ENCODE measurements at places on chromosomes 11 and 22.

- DNase-seq = no peak
Measured at GRCh38 chr11:78349114-78349513, 68.5 kb downstream of the GAB2 start.

- DNase-seq = no peak
Measured at GRCh38 chr22:48250937-48251530, 1488.6 kb downstream of the TBC1D22A start.

DNA sequence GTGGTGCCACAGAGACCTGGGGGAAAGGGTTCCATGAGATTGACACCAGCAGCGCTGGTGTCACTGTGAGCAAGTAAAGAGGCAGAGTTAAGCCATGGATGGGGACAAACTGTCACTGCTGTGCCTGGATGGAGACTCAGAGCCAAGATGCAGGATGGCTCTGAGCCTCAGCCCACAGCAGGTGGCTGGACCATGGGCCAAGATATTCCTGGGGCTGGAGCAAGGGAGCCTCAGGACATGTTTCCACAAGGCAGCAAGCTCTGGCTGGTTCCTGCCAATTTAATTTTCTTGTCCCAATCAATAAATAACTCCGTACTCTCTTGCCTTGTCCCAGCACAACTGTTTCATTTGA, 23.0 kb downstream of the MYO18B start:
- DNase-seq = no peak

GRCh38 chr11:100105982-100106358, 581.1 kb upstream of the ARHGAP42 start:
- DNase-seq = no peak

DNA sequence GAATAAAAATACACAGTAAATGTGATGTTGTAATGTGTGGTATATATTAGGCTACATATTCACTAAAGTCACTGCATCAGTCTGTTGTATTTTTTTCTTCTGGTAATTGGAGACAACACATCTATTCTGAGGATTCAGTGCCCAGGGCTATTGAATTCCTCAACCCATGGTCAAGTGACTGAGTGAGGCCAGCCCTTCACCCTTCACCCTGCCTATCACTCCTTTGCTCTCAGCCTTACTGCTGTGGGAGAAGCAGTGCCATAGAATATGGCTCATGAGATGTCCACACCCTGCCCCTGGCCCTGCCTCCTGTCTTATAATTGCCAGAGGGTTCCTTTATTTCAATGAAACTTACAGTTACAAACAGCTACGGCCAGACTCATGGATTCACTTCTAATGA, 295.6 kb downstream of the NTM start:
- DNase-seq = no peak

- DNase-seq = no peak
Measured at GRCh38 chr11:1751999-1752906, 1.9 kb upstream of the IFITM10 start.

DNA sequence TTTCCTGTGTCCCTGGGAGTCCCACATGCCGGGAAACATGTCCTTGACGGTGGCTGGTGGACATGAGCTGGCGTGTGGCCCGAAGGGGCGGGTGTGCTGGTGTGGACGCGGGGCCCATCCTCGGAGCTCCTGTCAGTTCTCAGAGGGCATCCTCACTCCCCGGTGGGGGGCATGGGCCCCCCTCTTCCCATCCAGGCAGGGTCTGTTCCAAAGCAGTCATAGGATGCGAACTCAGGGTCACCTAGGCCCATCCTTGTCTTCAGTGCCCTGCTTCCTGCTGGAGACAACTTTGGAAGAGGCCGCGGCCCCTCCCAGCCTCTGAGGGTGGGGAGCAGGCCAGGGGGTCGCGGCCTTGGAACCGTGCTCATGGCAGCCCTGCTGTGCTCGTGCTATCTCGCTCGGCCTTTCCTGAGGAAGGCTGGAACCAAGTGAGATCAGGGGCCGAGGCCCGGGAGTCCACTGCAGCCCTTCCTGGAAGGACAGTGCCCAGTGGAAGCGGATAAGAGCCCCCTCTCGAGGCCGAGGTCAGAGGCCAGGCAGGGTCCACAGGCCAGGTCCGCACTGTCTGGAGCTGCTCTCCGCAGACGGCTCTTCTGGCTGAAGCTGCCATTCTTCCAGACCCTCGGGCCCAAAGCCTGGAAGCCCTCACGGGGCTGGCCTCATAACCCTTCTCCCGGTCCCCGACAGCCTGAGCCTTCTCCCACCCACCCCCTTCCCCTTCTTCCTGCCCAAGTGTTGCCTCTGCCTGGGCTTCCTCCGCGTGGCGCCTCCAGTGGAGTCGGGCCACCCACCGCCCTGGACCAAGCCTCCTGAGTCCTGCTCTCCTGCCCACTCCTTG, 8.7 kb downstream of the GRK2 start:
- DNase-seq = no peak

DNA sequence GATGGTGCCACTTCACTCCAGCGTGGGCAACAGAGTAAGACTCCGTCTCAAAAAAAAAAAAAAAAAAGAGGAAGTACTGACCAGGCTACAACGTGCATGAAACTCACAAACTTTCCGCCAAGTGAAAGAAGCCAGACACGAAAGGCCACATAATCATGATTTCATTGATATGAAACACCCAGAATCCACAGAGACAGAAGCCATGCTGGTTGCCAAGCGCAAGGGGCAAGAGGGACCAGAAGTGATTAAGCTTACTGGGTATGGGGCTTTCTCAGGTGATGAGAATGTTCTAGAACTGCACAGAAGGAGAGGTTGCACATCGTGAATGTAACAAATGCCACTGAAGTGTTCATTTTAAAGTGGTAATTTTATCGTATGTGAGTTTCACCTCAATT, 60.9 kb downstream of the CELSR1 start:
- no peak for DNase-seq

- DNase-seq = no peak
Measured at GRCh38 chr11:26777372-26777808, 55.5 kb upstream of the SLC5A12 start.

DNA sequence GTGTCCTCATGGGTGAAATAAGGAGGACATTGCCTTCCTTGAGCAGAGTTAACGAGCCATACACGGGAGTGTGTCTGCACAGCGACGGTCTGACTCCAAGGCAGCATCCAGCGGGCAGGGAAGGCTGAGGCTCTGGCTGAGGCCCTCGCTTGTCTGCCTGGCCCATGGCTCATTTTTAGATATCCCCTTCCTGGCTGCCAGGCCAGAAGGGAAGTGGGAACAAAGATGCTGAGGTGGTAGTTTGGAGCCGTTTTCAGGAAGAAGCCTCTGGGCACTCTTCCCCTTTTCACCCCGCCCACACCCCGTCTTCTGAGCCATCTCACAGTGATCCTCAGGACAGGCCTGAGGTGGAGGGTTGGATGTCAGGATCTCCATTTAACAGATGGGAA, 3.0 kb upstream of the SLCO2B1 start:
- DNase-seq = no peak

GRCh38 chr11:78425399-78426070, 7.9 kb upstream of the GAB2 start:
- no peak for DNase-seq

DNA sequence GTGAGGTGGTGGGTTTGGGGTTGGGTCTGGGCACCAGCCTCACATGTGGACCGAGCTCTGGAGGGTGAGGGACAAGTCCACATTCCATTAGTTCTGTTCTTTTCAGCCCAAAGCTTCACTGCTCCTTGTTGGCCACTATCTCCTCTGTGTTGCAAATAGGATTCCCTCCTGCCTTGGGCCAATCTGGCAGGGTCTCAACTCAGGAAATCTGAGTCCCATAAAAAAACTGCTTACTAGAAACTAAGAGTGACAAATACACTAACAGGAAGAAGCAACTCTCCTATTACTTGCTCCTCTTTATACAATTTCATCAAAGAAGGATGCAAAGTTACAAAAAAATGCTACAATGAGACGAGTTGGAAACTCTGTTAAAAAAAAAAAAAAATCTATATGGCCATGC, 66.2 kb upstream of the CSNK1E start:
- DNase-seq = no peak

DNA sequence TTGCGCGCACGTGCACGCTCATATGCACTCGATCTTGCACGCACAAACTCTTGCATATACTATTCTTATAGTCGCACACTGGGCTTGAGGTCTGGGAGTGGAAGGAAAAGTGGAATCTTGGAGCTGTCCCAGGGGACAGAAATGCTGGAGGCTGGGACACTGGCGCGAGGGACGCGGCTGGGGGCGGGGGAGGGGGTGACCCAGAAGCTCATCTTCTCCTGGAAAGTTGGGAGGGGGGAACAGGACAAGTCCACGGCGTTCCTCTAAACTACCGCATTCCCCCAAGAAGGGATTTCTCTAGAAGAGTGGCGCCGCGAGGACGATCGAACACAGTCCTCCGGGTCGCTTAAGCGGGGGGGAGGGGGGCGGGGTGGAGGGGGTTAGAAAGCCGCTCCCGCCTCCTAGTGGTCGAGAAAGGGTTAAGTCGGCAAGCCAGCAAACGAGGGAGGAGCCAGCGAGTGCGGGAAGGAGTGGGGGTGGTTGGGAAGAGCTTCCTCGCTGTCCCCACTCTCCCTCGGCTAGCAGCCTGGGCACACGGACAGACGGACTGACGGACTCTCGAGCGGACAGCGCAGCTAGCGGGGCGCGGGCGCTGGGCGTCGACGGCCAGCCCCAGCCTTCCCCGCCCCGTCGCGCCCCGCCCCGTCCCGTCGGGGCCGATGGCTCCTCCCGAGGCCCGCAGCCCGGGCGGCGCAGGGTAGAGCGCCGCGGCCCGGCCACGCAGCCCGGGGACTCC, at the start of gene RTN4RL2:
Gene RTN4RL2, plus strand, starts transcription at position 507 of the 736 bp plus-strand sequence. CDS start 338 bp downstream, outside the sequence.
- DNase-seq = peak; percentile 12

DNA sequence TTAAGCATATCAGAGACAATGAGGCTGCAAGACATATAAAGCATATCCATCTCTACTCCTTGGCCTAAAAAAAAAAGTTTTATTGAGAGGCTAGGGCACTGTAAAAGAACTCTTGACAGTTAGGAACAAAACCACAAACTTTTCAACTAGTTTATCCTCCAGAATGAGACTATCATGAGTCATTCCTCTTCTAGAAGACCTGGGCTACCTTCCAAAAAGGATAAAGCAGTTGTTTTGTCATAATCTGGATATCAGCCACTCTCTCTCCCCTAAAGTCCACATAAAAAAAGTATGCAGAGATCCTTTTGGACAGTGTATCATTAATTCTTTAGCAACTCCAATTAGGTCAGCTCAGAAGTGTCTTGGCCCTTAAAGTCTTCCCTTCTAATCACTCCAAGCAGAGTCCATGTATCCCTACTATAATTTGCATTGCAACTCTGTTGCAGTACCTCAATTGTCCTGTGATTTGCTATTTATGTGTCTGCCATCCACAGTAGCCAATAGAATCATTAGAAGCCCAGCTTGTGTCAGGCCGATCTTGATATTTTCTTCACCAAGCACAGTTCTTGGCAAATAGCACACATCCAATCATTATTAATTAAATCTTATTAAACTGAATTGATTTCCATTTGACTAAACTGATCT, 10.4 kb downstream of the OR51T1 start:
- DNase-seq = no peak

GRCh38 chr22:47063071-47063509, 300.6 kb downstream of the TBC1D22A start:
- no peak for DNase-seq

GRCh38 chr11:33334627-33335026, 77.4 kb downstream of the HIPK3 start:
- DNase-seq = no peak

- DNase-seq = no peak
Measured at GRCh38 chr11:83543706-83544439, 257.7 kb upstream of the CCDC90B start.

- no peak for DNase-seq
Measured at GRCh38 chr11:65640483-65641296, 2.8 kb downstream of the SIPA1 start.

- no peak for DNase-seq
Measured at GRCh38 chr22:37751449-37752188, 54.8 kb downstream of the TRIOBP start.

DNA sequence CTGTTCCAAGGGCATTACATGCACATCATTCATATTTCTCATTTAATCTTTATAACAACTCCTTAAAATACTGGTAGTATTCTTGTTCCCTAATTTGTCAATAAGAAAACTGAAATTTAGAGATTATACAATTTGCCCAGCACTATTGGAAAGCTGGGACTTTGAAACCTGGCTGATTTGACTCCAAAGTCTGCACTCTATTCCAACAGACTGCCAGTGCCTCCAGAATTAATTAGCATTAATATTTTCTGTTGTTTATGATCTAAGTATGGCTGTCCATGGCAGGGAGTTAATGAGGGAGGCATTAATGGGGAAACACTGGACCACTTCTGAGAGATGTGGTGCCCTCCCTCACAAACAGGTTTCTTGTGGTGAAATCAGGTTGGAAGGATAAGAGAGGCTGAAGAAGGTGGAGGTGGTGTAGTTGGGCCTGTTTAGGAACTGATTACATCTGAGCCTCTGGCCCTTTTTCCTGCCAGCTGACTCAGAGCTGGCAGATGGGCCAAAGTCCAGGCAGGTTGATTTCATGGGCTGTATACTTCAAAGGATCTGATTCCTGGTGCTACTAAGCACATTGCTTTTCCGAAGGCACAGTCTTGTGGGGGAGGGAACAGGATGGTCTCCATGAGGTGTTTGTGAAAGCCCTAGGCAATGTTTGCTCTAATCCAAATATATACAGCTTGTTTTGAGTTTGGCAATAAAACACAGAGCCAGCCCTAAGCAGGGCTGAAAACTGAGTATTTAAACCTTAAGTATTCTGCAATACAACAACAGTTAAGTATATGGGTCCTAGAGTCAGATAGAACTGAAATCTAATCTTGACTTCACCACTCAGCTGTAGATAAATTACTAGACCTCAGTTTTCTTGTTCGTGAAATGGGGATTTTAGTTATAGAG, 21.0 kb upstream of the RAB30 start:
- no peak for DNase-seq

GRCh38 chr22:22210375-22210774, 34.2 kb upstream of the VPREB1 start:
- DNase-seq = no peak

DNA sequence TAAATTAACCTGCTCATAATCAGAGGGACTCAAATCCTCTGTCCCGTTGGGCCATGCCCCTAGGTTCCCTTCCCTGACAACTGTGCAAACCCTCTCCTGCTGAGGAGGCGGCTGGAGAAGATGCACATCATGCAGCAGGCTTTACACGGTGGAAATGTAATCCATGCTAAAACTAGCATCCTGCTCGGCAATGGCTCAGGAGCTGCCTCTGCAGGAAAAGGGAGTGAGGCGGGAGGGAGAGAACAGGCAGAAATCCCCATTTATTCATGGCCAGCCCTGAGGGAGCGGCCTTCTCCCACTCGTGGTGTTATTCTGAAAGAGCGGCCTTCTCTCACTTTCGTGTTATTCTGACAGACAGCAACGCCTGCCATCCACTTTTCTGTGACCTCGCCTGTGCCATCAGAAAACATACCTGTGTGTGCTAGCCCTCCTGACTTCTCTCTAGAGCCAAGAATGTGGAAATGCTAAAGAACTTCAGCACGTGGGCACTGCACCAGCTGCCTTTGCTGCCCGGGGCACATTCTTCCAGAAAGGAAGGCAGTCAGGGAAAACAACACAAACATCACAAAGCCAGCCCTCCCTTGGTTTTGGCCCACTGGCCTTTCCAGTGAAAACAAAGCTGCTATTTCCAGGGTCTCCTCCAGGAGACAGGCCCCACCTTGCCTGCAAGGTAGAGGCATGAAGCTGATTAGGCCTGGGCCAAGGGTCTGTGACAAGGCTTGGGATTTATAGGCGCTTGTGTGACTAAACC, 62.9 kb upstream of the BID start:
- no peak for DNase-seq

- DNase-seq = no peak
Measured at GRCh38 chr11:19842505-19842904, 129.9 kb downstream of the NAV2 start.
